LHCN-M2 (cell line): ENCODE measurements at places on chromosomes 6 and 20. TPM values are rescaled to one million over a fixed set of nuclear protein-coding genes. Genes with fewer than 3 reads are reported as not detected.

DNA sequence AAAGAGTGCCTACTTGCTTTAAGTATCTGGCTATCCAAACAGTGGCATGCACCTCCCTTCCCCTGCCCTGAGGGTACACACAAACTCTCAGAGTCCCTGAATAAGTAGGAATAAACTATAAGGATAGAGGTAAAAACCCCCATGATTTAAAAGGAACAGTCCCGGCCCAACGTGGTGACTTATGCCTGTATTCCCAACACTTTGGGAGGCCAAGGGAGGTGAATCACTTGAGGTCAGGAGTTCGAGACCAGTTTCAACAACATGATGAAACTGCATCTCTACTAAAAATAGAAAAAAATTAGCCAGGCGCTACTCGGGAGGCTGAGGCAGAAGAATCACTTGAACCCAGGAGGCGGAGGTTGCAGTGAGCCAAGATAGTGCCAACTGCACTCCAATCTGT lies 22.2 kb downstream of the SAMHD1 start:
- DNase-seq: peak; percentile 55

DNA sequence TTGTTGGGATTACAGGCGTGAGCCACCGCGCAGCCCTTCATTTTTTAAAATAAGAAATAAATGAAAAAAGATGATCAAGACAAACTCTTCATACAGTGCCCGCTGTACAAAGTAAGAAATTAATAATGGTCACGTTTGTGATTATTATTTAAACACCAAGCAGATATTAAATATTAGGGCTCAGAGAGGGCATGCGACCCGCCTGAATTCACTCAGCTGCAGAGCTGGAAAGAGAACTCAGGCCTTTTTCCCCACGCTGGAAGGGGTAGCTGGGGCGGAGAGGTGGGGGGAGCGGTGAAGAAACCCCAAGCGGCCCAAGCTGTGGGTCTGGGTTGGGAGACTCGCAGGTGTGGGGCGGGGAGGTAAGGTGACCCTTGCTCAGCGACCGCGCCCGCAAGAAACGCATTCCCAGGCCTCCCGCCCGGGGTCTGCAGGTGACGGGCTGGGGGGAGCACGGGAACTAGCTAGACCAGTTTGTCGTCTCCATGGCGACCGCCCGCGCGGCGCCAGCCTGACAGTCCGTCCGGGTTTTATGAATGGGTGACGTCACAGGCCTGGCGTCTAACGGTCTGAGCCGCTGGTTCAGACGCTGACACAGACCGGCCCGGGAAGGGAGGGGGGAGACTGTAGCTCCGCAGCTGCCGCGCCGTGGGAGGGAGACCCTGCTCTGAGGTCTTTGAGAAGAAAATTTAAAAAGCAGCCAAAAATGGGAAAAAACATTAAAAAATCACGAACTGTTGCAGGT lies 1.1 kb upstream of the ID1 start:
- peak; percentile 98 for DNase-seq

The VARS2 gene
- 21.9 and 26.5 TPM in 2 replicates for total RNA-seq

DNA sequence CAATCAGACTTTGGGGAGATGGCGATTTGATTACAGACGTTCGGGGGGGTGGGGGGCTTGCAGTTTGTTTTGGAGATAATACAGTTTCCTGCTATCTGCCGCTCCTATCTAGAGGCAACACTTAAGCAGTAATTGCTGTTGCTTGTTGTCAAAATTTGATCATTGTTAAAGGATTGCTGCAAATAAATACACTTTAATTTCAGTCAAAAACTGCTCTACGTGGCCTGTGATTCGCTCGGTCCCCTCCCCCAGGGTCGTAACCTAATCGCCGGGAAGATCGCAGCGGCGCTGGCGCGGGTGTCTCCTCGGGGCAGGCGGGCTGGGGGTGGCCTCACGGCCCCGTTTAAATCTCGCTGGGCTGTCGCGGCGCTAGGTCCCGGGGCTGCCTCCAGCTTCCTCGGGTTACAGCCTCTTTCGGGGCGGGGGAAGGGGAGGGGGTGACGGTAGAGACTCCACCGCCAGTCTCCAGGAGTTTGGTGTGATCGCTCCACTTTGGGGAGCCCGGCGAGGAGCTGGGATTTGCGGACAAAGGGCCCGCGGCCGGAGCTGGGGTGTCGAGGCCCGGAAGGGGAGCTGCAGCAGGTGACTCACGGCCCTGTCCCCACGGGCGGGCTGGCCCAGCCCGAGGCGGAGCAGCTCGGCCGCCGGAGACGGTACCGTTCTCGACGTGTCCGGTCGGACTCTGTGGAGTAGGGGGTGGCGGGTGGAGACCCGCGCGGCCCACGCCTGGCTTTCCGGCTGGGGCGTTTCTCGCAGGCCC lies 4.2 kb downstream of the FOXC1 start:
- DNase-seq: no peak

GRCh38 chr20:48456366-48457192 lies 371.2 kb downstream of the PREX1 start:
- no peak for DNase-seq

The KIAA0408 gene
- 2.4 and 5.0 TPM in 2 replicates for total RNA-seq

The PCED1A gene
- total RNA-seq: 28.0 and 43.9 TPM in 2 replicates

- no peak for DNase-seq
These were observed 8.0 kb downstream of the FOXC1 start for GRCh38 chr6:1617466-1618310.

- no peak for DNase-seq
These were observed 56.3 kb upstream of the ATXN1 start for GRCh38 chr6:16817594-16817993.

DNA sequence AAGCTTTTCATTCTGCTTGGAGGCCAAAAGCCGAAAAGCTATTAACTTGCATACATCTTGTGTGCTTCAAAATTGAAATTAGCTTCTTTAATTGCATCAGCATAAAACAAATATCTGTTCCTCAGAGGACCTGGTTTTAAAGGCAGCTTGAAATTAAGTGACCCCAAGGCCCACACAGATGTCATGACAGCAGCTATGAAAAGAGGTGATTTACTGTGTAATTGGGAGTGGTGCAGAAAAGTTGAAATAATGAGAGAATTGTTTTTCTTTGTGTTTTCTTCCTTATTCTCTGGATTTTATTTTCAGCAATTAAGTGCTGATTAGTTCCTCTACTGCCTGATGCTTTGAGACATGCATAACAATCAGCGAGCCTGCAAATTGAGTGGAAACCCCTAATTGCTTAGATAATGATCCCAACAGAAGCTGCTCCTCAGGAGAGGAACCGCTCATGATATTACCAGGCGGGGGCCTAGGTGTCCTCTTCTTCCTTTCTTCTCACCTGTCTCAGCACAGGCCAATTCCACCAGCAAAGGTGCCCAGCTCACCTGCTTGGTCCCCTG lies 34.1 kb upstream of the GGTLC1 start:
- no peak for DNase-seq

The GPLD1 gene
- not detected in 2 replicates for total RNA-seq

The IMPG1 gene
- not detected in 2 replicates for total RNA-seq

DNA sequence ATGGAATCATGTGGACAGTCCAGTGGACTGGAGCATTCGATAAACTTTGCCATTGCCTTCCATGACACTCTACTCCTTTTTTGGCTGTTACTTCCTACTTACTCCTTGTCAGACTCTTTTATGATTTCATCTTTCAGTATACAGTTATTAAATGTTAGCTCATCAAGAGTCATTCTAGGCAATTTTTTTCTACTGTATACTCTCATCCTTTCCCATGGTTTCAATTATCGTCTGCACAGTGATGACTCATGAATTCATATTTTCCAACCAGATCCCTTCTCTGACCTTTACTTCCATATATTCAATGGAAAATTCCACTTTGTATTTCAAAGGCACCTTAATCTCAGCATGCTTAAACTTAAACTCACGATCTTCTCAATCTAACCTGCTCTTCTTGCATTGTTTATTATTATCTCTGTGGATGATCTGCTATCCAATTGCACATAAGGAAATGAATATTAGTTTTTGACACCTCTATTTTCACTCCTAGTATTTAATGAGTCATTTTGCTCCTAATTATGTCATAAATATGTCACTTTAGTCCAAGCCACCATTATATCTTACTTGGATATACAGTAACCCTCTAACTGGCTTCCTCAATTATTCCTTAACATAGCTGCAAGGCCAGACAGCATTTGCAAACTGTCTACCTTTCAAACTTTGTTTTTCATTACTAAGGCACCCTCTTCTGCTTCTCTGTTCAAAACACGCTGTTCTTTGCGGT lies 427.5 kb downstream of the PHF3 start:
- DNase-seq: no peak

GRCh38 chr20:3165473-3166337 lies 6.0 kb upstream of the FASTKD5 start:
- peak; percentile 15 for DNase-seq

The VWA7 gene
- total RNA-seq: not detected in 2 replicates

GRCh38 chr20:25223179-25223661 lies 24.7 kb upstream of the PYGB start:
- peak; percentile 90 for DNase-seq

- no peak for DNase-seq
These were observed 95.2 kb upstream of the CST7 start for GRCh38 chr20:24853916-24854315.

The WFDC5 gene
- total RNA-seq: not detected in 2 replicates

The SPDEF gene
- total RNA-seq: not detected in 2 replicates

DNA sequence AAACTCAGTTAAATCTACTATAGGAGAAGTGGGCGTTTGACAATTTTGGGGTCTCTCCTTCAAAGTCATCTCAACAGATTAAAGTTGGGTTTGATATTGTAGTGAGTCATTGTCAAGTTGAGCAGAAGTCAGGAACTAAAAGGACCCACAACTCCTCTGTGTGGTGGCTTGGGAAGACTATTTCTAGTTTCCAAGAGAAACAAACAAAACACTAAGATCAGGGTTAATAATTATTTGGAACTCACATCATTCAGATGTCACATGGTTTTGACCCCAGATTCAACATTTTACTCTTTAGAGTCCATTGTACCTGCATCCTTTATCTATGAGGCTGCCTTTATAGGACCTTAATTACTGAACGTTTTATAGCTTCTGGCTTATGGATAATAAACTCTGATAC lies 45.3 kb upstream of the TINAG start:
- no peak for DNase-seq

The RFX6 gene
- total RNA-seq: not detected in 2 replicates
